Liver (tissue), 10 donors: ENCODE measurements at places on chromosomes 5 and 9.

GRCh38 chr9:98796364-98797101 is at the start of gene ANKS6:
TSS of gene ANKS6 (minus strand) at chr9:98796555. CDS start at chr9:98796491, 64 bp downstream.
- peak; percentile 82 for DNase-seq

GRCh38 chr5:171405615-171406014 is 13.8 kb upstream of the FGF18 start:
- DNase-seq = no peak

DNA sequence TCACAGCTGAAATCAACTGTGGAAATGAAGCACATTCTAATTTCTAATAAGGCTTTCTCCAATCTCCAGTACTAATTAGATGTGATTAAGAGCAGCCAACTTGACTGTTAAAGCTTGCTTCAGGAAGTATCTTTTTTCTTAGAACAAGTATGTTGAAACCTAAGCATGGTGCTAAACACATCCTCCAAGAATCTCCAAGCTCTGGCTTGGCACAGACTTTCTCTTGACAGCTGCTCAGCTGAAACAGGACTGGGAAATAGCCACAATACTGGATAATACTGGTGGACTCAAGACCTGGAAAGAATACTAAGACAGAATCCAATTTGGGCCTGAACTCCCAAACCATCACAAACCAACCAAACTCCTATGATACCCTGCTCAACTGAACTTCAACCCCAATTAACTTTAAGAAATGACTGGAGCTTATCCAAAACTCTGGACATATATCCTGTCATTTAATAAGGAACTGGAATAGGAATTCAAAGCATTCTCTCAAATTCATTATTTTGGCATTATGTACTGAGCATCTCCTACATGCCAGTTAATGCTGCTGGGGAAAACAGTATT is 16.2 kb downstream of the PRKAA1 start:
- DNase-seq = no peak

DNA sequence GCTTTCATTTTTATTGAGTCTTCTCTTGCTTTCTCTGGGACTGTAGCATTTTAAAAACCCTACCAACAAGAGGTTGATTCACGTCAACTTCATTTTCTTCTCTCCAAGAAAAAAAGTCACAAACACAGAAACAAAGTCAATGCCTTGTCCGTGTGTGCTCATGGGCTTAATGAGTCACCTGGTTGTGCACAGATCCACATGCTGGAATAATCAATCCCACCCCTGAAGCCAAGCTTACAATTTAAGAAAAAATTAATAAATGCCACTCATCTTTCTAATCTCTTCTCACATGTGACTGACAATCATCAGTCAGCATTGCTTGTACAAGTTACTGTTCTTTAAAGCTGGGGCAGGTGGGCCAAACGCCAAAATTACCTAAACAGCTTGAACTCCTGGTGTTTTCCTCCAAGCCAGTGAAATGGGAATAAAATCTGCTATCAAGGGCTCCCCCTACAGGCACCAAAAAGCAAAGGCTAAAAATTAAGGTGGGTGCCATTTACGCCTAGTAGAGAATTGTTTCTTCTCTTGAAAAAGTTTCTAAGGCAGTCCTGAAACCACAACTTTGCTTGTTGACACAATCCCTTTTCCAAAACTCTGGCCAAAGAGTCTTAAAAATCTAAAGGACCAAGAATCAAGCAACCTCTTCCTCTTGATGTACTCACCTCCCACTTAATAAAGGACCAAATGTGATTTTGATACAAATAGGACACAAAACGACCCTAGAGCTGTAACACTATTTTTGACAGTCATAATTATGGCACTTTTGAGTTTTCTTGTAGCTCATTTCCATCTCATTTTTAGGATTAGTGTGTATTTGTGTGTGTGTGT is 21.3 kb downstream of the TRMO start:
- no peak for DNase-seq

- no peak for DNase-seq
Measured at GRCh38 chr9:10274988-10275387, 337.8 kb downstream of the PTPRD start.

DNA sequence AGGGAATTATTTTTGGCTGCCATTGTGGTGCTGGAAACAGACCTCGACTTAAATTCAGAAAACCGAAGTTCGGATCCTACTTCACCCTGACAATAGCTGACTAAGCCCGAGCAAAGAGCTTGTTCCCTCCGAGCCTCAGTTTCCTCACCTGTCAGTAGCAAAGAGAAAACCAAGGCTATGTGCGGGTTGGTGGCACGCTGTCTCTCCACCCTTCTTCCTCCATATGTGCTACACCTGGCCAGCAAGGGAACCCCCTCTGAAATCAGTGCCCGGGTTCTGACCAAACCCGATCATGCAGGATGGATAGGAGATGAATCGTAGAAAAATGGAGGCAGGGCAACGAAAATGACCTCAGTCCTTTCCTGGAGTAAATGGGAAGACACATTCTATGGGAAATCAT is 16.7 kb upstream of the MSX2 start:
- no peak for DNase-seq

- no peak for DNase-seq
Measured at GRCh38 chr9:114318416-114318815, 4.5 kb upstream of the ORM1 start.

GRCh38 chr5:61334868-61335615 is 3.0 kb downstream of the ZSWIM6 start:
- no peak for DNase-seq

GRCh38 chr9:113131689-113132151 is 19.1 kb upstream of the SLC31A2 start:
- no peak for DNase-seq

GRCh38 chr9:37953775-37954437 is 50.0 kb upstream of the SLC25A51 start:
- no peak for DNase-seq

DNA sequence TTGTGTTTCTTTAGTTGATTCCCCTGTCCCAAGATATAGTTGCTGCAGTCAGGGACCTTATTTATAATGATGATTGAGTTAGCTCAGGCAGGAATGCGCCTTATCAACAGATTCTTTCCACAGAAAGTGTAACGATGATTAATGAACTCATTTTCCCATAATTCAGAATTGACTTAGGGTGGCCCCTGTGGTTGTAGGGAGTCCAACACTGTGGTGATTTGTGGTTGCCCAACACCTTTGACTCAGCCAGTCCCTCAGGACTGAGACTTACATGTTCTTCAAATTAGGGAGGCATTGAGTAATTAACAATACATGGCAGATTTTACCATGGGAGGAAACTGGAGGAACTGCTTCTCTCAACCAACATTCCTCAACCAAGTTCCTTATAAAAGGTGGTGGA is 221.9 kb downstream of the GABRG2 start:
- no peak for DNase-seq

DNA sequence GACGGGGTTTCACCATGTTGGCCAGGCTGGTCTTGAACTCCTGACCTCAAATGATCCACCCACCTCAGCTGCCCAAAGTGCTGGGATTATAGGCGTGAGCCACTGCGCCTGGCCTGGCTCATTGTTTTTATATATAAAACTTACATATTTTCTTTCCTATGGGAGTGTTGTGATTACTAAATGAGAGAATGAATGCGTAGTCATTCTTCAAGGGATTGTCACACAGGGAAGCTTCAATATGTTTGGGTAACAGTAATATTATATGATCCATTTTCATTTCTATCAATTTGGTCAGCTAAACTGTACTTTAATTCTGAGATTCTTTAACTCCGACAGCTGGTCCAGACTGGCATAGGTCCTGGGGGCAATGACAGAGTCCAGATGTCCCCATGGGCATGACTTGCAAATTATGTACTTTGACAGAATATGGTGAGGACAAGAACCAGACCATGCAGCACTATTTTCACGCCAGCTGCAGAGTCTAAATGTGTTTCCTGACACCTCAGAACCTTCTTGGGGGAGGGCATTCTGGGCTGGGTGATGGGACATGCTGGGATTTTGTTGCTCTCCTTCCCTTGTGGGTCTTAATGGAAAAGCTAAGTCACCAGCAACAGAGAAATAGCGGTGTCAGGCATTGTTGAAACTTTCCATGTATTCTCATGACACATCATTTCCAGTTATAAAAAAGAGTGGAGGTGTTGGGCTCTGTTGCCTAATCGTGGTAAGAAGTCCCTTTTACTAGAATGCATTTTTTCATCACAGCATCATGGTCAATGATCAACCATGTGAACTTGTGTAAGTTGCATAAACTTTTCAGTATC is 40.9 kb upstream of the TNC start:
- DNase-seq = no peak

DNA sequence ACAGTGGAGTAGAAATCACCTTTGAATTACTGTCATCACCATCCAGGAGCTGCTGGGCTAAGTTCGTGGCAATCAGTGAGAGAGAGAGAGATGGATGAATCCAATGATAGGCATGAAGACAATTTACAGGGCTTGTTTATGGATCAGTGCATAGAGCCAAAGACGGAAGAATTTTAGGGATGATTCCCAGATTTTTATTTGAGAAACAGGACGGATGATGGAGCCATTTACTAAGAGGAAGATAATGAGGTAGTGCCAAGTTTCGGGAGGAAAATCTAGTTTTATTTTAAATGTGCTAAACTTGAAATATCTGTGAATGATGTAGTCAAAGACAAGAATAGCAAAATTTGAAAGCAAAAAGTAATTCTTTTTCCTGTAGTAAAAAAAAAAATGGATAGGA is 394.2 kb upstream of the PAPPA start:
- DNase-seq = no peak

DNA sequence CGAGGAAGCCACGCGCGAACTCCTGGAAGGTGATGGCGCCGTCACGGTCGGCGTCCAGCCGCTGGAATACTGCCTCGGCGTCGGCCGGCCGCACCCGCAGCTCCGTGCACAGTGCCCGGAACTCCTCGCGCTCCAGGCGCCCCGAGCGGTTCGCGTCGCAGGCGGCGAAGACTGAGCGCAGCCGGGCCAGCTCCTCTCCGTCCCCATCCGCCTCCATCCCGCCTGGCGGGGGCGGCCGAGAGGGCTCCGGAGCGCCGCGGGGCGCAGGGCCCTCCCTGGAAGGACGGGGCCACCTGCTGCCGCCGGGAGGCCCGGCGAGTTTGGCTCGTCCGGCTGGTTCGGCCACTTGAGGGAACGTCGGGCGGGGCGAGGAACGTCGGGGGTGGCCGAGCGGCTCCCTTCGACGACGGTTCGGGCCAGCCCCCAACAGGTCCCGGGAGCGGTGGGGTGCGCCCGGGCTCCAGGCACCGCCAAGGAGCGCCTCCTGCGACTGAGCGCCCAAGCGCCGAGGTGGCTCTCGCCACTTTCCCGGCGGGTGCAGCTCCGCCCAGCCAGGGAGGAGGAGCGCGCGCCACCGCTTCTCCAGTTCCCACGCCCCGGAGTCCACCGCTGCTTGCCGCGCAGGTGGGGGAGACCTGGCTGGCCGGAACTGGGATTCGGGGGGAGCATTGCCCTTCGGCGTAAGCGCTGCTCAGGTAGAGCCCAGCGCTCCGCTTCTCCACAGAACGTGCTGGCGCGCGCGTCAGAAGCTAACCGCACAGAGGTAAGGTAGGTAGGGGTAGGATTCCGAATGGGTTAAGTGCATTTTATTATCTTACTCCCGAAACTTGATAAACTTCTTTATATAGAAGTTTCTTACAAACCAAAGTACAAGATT is at the start of gene RASEF:
Gene RASEF, minus strand, starts transcription at position 492 of the 877 bp plus-strand sequence. Its CDS starts 275 bp downstream, at position 217.
- DNase-seq = no peak

- DNase-seq = no peak
Measured at GRCh38 chr9:126618190-126618584, 4.5 kb downstream of the LMX1B start.

- no peak for DNase-seq
Measured at GRCh38 chr5:40124367-40124766, 555.3 kb upstream of the PTGER4 start.

- no peak for DNase-seq
Measured at GRCh38 chr5:101393795-101394450, 490.8 kb upstream of the ST8SIA4 start.

DNA sequence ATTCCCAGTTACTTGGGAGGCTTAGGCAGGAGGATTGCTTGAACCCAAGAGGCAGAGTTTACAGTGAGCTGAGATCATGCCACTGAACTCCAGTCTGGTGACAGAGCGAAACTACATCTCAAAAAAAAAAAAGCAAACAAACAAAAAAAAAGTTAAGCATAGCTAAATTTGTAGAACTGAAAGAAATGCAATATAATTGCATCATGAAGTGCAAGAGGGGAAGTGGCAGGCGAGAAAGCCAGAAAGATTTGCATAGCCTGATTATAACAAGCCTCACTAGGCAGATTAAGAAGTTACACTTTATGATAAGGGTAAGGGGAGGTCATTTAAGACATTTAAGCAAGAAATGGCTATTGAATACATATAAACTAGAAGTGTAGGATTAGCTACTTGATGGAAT is 187.1 kb downstream of the EDIL3 start:
- no peak for DNase-seq

DNA sequence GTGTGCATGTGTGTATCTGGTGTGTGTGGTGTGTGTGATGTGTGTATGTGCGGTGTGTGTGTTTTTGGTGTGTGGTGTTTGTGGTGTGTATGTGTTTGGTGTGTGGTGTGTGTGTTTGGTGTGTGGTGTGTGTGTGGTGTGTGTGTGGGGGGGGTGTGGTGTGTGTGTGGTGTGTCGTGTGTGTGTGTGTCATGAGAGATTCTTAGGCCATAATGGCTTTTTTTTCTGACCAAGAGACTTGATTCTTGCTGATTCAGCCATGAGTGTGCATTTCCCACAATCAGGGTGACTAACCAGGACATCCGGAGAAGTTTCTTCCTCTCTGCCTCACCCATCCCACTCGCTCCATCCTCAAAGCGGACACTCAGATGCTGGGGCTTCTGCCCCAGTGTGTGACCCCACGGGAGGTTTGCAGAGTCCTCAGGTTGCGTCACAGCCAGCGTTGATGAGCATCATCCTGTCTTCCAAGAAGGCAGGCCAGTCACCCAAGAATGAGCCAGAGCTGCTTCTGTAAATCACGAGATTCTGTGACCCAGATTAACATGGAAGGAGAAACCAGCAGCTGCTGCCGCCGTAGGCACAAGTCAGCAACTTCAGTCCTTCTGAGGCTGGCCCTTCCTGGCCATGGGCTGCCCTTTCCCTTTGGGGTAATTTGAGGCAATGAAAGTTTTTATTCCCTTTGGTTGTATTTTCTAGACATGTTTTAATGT is 12.5 kb upstream of the CTSL start:
- peak; percentile 40 for DNase-seq

GRCh38 chr5:173394701-173395100 is 66.5 kb upstream of the STC2 start:
- no peak for DNase-seq

DNA sequence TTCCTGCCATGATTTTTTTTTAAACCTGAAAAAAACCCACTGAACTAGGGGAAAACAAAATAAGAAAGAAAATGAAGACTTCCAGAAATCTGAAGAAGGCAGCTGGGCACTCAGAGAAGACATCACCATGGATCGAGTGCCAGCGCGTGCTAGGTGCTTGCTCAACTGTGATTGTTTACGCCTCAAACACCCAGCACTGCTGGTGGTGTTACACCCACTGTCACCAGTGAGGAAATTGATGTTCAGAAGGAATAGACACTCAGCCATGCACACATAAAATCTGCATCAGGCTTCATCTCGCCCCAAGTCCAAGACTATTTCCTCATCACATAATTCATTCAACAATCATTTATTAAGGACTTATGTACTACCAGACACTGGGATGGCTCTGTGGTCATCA is 82.1 kb downstream of the HRH2 start:
- peak; percentile 10 for DNase-seq
